Activated CD8-positive, alpha-beta memory T cell treated with anti-CD3 and anti-CD28 coated beads for 48 hours (primary cell): ENCODE measurements at places on chromosomes 2 and 18.

DNA sequence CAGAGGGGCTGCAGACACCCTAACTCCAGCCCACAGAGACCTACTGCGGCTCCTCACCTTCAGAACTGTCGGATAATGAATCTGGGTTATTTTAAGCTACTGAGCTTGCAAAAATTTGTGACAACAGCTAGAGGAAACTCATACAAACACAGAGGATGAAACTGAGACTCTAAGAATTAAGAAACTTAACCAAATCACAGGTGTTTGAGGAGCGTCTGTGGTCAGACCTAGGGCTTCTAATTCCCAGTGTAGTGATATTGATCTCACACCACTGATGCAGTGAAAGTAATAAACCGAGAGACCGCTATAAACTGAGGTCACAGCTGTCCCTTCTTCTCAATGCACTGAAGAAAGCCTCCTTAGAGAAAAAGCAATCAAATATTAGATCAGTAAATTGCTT, 110.1 kb downstream of the RGPD3 start:
- no peak for DNase-seq

- no peak for DNase-seq
These were observed 16.0 kb downstream of the SATB2 start for GRCh38 chr2:199441759-199442158.

DNA sequence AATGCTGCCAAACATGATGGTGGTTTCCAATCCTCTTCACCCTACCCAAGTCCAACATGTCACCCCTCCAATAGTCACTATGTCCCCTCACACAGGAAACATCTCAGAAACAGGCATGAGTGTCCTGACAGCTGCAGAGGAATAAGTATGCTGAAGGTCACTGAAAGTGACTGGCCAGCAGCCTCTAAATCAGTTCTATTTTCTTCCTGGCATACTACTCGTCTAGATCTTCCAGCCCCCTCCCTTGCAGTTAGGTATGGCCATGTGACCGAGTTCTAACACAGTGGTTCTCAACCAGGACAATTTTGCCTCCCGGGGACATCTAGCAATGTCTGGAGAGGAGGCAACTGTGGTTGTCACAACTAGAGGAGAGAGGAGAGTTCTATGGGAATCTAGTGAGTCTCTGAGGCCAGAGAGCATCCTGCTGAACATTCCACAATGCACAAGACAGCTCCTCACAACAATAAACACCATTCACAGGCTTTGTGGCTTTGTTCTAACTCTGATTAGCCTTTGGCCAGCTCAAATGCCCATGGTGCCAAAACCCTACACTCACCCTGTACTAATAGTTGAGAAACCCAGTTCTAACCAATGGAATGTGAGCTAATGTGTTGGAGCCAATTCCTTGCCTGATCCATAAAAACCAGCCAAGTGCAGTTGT, 12.6 kb upstream of the ID2 start:
- DNase-seq = no peak

GRCh38 chr2:201660293-201660895, 17.1 kb upstream of the TMEM237 start:
- no peak for DNase-seq

DNA sequence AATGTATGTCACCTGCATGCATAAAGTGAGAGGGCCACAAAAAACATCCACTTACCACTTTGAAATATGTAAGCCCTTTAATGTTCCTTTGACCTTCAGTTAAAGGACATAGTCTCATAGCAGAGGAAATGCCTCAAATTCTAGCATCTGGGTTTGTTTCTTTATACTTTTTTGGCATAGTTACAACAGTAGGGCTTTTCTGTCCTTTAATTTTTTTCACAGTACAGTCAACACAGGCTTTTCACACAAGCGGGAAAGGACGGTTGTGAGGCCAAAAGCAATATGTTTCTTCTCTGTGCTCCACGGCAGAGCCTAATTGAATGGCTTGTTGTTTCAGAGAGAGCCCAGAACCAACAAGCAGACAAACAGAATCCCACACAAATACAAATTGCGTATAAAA, 57.6 kb downstream of the CRIM1 start:
- no peak for DNase-seq

DNA sequence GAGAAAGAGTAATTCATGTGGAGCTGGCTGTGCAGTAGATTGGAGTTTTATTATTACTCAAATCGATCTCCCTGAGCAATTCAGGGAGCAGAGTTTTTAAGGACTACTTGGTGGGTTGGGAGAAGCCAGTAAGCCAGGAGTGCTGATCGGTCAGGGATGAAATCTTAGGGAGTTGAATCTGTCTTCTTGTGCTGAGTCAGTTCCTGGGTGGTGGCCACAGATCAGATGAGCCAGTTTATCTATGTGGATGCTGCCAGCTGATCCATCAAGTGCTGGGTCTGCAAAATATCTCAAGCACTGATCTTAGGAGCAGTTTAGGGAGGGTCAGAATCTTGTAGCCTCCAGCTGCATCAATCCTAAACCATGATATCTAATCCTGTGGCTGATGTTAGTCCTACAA, 17.0 kb upstream of the UGT1A8 start:
- DNase-seq = no peak
